ENCODE measurements at places on chromosomes 16 and 17.

GRCh38 chr16:17321824-17322223, 148.9 kb downstream of the XYLT1 start:
- DNase-seq, result peak; percentile 14

DNA sequence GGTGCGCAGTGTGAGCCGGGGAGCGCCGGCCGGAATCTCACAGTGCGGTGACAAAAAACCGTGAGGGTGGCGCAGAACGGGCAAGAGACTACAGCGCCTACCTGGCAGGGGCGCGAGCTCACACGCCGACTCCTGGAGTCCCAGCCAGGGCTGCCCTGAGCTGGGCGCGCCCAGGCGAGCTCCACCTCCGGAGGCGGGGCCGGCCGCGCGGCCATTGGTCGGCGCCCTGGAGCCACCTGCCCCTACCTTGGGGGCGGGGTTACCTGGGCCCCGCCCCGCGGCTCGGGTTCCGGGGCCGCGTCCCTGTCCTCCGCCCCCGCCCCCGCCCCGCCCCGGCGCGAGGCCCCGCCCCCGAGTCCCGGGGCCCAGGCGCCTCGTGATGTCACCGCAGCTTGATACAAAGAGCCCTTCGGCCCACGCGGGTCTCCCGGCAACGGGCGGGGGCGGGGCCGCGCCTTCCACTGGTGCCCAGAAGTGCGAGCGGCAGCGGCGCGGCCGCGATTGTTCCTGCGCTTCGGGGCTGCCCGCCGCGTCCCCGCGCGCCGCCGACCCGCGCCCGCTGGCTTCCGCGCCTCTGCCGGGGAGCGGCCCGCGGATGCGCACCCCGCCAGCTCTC, 96.3 kb downstream of the RAB11FIP4 start:
- peak; percentile 22 for DNase-seq

DNA sequence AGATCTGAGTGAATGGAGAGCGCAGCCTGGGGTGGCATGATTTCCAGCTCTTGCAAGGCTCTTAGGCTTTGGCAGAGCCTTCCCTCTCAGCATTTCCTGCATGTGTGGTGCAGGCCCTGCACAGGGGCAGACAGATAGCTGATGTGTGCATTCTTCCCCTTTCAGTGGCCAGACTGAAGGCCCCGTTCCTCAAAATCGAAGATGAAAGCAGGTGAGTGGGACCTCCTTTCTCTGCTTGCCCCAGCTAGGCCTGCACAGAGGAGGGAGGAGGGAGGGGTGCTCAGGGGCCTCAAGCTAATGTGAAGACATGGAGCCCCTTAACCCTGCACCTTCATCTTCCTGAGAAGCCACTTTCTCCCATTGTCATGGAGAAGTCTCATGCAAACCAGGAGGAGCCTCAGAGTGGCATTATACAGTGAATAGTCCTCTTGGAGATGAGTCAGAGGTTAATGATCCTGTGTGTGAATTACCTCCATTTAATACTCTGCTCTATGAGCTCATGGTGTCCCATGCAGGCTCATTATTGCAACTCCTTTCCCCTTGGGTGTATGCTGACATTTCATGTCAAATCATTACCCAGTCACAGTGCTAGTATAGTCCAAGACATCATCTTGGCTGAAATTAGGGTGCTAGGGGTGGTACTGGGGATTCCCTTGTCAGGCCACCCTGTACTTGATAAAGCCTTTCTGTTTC, 20.4 kb upstream of the ADAM11 start:
- no peak for DNase-seq

DNA sequence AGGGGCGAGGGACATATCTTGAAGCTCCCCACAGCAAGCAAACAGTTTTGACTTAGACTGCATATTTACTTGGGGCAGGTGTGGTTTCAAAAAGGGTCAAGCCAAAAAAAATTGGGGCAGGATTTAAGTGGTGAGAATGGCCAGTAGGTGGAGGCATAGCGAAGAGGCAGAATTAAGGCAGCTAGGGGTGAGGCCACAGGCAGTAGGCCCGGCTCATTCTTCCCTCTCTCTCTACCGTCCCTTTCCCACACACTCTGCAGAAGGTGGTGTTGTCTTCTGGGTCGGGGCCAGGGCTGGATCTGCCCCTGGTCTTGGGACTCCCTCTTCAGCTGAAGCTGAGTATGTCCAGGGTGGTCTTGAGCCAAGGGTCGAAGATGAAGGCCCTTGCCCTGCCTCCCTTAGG, 2.6 kb downstream of the SHBG start:
- DNase-seq, result peak; percentile 73

DNA sequence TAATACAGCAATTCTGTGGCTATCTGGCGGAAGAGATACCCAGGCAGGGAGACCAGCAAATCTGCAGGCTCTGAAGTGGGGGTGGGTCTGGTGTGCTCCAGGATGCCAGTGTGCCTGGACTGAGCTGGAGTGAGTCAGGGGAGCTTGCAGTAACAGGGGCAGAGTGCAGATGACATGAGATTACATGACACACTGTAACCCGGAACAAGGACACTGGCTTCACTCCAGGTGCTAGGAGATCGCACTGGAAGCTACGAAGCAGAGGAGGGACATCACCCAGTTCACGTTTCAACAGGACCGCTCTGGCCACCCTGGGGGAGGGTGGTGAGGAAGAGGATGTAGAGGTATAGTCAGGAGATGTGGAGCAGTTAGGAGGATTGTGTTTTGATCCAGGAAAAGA, 475.6 kb downstream of the CDH13 start:
- DNase-seq, result no peak

DNA sequence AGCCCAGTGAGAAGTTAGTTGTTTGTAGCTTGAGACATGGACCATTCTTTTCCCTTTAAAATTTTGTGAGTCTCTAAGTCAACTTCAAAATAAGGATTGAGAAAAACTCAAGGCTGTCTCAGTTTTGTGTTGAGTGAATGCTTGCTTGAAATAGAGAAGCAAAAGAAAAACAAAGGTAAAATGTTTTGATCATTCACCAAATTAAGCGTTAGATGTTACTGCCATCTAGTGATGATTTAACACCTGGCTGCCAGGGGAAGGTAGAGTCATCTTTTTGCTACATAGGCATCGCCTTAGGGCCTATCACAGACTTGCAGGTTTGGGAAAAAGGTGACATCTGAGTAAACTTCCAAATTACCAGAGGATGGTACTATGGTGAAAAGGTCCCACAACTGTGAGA, 74.4 kb downstream of the PCTP start:
- DNase-seq, result no peak

DNA sequence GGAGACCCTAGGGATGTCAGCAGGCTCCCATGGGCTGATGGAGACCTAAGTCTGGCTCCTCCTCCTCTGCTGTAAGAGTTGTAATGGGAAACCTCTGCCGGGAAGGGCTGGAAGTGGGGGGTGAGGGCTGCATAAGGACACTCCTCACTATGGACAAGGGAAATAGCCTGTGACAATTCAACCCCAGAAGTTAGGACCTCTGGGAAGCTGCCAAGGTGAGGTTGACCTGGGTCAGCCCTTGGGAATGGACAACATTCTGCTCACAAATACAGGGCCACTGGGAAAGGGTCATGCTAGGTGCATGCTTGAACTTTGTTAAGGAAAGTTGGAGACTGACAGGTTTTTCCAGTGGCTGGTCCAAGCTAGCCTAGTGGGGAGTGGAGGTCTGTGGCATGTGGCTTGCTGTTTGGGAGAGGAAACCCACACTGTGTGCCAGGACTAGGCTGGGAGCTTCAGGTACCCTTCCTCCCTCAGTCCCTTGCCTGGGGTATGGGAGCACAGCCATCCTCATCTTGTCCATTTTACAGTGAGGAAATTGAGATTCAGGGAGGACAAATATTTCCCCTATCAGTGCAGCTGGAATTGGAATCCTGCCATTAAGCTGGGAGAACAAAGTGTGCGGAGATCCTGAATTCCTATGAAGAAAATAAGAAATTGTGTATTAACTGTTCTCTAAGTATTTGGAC, 190.4 kb downstream of the SALL1 start:
- DNase-seq, result peak; percentile 0

DNA sequence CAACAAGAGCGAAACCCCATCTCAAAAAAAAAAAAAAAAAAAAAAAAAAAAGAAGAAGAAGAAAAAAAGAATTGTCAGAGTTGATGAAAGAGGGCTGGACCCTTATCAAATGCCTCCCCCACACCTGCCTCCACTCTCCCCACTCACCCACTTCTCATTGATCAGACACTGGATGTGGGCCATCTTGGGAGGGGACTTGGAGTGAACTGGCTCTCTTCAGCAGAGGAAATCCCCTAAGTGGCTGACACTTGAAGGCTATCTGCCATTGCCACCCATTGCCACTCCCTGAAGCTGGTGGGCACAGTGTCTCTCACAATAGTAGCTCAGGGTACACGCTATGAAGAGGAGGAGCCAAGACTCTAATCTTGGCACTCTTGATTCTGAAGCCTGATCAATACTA, 1.6 kb downstream of the ITGA2B start:
- no peak for DNase-seq

GRCh38 chr17:81854974-81855774, 5.2 kb downstream of the P4HB start:
- DNase-seq, result no peak

DNA sequence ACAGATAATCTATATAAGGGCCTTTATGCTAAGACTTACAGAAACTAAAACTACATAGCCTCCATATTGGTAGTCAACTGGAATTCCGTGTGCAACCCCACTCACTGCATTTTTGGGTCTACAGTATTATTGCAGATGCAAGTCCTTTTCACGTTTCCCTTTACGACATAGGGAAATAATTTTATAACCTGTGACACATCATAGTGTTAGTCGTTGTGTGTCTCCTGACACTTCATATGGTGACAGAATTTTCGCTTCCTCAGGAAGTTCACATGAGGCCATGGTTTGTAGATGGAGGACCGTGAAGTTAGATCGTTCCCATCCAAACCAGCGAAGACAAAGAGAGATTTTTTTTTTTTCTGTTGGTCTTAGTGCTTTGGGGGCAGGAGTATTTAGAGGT, 15.7 kb upstream of the MRC2 start:
- DNase-seq, result no peak

DNA sequence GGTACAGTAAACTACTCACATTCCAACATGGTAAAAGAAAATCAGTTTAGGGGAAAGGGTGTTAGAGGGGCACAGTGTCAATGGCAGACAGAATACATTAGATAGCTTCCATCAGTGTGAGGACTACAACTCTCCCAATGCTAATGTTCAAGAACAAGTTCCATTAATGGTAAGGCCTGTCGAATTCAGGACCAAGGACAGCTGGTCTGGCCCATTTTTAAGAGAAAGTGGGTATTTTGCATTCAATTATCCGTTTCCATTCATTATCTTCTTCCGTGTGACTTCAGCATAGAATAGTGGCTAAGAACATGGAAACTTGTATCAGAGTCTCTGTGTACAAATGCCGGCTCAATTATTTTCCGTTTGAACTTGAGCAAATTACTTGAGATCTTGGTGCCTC, 98.4 kb downstream of the XYLT1 start:
- no peak for DNase-seq

- DNase-seq, result no peak
These were observed 7.8 kb downstream of the MYO15B start for GRCh38 chr17:75595284-75595919.

DNA sequence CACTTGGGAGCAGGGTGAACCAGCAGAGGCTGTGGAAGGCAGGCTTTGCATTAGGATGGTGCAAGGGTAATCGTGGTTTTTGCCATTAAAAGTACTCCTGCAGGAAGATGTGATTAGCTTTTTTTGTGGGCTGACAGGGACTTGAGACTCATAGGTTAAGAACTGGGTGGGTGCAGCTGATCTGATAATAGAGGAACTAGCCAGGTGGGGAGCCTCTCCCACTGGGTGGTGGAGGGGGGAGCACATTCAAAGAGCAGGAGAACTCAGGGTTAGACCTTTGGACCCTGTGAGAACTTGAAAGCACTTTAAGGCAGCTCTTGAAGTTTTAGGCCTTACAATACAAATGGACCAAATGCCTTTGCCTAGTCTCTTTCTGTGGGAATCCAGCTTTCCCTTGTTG, 32.4 kb downstream of the CCL4 start:
- DNase-seq, result no peak

Data from fibroblast of pulmonary artery (primary cell).